ENCODE measurements at places on chromosomes 7 and 10. TPM values are rescaled to one million over a fixed set of nuclear protein-coding genes. Genes with fewer than 3 reads are reported as not detected.

GRCh38 chr10:132065491-132066105 is at the start of gene JAKMIP3:
TSS of gene JAKMIP3 (plus strand) at chr10:132065946. CDS start at chr10:132104809, 38,863 bp downstream.
- peak; percentile 65 for DNase-seq

GRCh38 chr10:105239311-105240219 is 598.5 kb downstream of the SORCS3 start:
- DNase-seq = no peak

DNA sequence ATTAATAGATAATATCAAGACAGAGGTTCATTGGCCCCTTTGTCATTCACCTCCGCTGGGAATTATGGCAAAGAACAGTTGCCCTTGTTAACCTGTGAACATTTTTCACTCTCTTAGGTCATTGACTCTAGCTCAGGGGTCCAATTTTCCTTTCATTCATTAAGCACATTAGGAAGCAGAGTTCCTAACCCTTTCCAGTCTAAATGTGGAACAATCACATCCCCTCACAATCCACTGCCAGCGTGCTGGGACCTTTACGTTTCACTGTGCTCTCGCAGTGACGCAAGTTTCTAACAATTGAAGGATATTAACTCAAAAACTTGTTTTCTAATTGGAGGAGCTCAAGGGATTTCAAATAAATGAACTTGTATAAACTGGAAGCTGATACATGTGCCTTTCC is 79.3 kb upstream of the MEOX2 start:
- DNase-seq = no peak

GRCh38 chr10:99658622-99659030 is 683 bp upstream of the ENTPD7 start:
- DNase-seq = peak; percentile 62

The C7orf57 gene
- not detected for total RNA-seq

All from Caco-2 (cell line).